RKO (cell line): ENCODE measurements at places on chromosomes 1 and 21.

GRCh38 chr21:39467746-39468145, 16.0 kb downstream of the SH3BGR start:
- DNase-seq = no peak

DNA sequence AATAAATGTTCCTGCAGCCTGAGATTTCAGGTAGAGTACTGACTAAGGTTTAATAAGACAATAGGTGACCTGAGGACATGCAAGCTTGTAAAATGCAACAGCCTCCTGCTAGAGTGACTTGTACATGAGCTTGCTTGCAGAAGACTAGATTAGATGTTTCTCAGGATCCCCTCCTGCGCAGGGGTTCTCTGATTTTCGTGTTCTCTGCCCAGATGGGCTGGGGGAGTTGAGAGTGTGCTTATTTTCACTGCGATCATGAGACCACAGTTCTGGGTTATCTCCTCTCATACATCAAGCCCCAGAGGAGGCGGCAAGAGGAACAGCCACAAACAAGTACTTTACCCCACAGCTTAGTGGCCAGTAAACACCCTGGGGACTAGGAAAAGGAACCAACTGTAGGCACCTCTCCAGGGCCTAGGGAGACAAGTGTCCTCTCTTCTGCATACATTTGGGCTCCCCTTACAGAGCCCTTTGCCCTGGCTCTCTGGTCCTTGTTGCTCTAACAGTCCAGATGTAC, 8.0 kb downstream of the TMEM81 start:
- no peak for DNase-seq

DNA sequence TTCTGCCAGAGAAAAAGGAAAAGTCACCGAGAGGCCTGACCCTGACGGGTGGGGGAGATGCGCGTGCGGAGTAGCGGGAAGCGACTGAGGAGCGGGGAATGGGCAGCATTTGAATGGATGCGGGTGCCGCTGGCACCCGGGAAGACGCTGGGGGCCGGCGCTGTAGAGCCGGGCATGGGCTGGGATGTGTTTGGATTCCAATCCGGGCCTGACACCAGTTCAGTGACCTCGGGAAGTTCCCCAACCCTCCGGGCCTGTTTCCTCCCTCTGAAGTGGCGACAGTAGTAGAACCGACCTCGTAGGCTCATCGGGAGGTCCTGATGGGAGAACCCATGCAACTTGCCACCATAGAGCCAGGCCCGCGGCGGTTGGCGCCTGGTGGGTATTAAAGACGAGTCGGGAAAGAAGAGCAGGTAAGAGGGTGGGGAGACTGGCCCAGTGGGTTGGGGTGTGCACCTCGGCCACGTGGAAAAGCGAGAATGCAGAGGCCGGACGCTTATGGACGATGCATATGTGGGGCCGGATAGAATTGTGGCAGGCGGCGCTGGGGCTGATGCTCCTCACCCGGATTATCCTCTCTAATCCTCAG, 642 bp upstream of the SLC16A1 start:
- no peak for DNase-seq

DNA sequence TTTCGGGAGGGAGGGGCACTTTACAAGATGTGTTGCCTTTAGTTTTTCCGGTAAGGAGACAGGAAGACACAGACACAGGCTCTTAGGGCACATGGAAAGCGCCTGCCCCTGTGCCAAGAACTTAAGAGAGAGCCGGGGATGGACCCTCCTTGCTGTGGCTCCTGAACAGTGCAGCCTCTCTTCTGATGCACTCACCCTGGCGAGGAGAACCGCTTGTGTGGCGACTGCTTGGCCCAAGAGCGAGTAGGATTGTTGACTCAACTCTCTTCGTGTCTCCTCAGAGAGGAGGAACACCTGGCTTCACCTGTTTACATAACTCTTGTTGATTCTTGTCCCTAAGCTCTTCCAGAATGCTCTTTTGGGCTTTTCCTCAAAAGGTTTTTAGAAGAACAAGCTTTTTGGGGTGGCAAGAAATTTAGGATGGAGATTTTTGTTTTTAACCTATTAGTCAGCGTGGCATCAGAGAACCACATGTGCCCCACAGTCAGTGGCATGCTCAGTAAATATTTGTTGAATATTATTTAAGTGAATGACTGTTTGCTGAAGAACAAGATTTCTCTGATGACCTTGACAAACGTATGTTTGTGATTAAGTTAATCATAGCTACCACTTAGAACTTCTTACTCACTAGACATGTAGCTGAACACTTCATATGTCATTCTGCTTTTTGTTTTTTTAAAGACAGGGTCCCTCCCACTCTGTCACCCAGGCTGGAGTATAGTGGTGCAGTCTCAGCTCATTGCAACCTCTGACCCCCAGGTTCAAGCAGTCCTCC, 60.6 kb downstream of the NFIA start:
- DNase-seq = no peak

- DNase-seq = no peak
Observed at GRCh38 chr1:225525377-225525776, 97.5 kb upstream of the LBR start.

- DNase-seq = no peak
Observed at GRCh38 chr1:4654764-4655673, 610 bp downstream of the AJAP1 start.

DNA sequence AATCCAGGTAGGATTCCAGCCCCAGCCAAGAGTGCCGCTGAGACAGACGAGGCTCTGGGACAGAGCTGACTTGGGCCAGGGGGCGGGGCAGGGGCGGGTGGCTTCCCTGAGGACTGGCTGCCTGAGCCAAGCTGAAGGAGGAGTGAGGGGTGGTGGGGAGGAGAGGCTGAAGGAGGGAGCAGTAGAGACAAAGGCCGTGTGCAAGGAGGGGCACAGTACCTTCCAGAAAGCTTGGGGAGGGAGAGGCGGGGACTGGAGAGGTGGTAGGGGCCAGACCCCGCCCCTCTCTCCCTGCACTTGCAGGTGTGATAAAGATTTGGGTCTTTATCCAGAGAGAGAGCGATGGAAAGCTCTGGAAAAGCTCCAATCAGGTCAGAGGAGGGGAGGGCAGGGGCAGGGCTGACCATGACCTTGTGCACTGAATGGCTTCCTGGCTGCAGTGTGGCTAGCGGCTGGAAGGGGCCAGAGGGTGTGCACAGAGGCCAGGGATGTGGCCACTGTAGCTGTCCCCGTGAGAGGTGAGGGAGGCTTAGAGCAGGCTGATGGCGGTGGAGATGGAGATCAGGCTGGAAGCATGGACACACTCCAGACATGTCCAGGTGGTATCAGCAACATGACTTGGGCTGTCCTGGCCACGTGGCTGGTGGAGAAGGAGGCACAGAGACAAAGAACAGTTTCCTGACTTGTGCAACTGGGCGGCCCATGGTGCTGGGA, 6.7 kb upstream of the EPHA8 start:
- no peak for DNase-seq

GRCh38 chr1:223645903-223646302, 19.6 kb downstream of the CAPN8 start:
- no peak for DNase-seq

DNA sequence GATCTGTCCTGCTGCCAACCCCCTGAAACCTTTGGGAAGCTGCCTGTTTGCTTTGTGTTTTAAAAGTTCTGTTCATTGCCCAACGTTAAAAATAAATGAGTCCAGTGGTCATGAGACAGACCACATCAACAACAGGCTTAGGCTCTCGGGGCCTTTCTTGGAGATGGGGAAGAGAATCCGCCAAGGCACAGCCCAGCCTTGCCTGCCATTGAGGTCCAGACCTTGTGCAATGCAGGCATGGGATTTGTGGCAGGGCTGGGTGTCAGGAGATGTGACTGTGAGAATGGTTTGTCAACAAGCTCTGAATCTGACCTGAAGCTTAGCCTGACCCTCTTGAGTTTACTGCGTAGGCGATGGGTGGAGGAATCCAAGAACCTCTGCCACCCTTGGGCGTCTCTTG, 4.2 kb downstream of the SPSB1 start:
- DNase-seq = no peak

DNA sequence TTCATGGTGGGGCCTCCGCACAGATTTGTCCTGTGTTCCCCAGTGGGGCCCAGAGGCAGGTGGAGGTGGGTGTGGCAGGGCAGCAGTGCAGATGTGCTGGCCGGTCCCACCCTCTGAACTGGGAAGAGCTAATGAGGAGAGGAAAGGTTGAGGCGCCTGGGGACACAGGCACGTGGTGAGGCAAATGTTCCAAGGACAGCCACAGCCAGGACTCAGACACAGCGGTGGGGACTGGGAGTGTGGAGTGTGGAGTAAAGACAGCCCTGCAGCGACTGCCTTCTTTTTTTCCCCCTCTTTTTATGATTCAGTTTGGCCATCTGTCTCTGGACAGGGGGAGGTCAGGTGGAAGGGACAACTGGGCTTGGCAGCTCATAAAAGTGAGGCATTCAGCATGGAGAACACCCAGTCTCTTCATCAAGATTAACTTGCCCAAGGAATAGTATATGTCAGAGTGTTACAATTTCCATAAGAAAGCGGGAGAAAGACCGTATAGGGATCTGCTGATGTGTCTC, 104.2 kb upstream of the GCLM start:
- DNase-seq = no peak

DNA sequence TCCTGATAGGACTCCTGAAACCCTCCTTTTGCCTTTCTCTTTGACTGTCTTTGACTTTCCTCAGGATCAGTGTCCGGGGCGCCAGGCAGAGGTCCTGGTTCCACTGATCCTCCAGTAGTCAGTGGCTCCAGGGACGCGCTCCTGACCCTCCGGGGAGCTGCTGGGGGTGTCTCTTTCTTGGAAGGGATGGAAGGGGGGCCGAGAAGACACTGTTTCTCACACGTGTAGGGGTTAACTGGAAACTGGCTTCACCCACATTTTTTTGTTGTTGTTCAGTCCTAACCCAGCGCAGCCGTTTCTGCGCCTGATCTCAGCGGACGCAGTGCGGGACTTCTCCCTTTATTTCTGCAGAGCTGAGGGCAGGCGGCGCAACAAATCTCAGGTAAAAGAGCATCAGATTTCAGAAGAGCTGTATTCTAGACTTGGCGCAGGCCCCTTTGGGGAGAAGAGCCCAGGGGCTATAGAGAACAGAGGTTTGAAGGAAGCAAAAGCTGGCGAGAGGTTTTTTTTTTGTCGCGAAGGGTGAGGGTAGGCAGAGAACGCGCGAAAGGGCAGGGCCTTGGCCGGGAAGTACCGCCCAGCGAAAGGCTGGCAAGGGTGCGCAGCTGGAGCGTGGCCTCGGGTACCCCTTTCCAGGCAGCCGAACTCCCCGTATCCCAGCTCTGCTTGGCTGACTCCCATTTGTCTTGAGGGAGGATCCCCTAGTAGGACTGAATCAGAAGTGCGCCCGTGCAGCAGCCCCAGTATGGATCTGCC, 4.3 kb upstream of the LHX9 start:
- DNase-seq = no peak

GRCh38 chr1:84972377-84972987, 24.4 kb downstream of the MCOLN2 start:
- DNase-seq = no peak

DNA sequence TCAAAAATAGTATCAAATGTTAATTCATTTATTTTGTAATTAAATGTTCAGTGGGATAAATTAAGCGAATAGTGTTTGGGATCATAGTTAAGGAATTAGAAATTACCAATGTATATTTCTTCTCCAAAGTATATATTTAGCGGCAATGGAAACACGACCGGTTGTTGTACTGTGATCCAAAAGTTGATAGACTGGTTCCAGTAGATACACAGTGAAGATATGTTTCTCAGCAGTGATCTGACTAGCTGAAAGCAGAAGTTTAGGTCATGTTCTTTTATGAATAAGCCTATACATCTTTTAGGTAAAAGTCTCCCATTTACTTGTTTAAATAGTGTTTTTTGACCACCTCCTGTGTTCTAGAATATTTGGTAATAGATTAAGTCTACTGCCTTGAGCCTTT, 8.8 kb downstream of the USP16 start:
- no peak for DNase-seq

DNA sequence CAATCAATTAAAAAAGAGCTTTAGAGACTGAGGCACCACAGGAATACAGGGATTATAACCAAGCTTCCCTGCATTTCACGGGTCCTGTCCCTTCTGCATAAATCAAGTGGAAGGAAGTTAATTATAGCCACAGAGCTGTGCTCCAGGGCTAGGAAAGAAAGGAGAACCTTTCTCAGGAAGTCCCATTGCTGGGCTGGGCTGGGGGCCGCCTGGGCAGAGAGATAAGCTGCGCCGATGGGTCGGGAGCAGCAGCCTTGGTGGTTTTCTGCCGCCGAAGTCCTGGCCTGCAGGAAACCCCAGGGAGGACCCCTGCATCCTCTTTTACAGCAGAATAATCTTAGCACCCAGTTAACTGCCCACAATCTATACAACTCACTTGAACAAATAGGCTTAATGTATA, 12.6 kb upstream of the CD34 start:
- no peak for DNase-seq

GRCh38 chr1:5220821-5221220, 566.4 kb downstream of the AJAP1 start:
- no peak for DNase-seq

GRCh38 chr1:31617916-31618746, 642 bp downstream of the HCRTR1 start:
- no peak for DNase-seq

- DNase-seq = no peak
Observed at GRCh38 chr1:205267306-205267902, 39.7 kb downstream of the TMCC2 start.

- DNase-seq = no peak
Observed at GRCh38 chr21:14046401-14046800, 164.4 kb downstream of the LIPI start.

GRCh38 chr1:152048416-152049009, 11.7 kb upstream of the S100A11 start:
- DNase-seq = peak; percentile 88

DNA sequence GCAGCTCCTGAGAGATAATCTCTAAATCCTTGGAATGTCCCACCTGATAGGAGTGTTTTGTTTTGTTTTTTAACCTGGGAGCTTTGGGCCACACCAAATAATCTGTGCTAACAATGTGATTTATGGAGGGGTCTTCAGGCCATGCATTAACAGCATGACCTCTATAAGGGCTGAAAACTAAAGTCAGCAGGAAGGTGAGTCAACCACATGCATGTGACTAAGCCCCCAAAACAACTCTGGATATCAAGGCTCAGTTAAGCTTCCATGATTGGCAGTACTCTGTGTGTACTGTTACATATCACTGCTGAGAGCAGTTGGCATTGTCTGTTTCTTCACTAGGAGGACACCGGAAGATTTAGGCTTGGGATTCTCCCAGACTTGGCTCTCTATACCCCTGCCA, 10.7 kb downstream of the AUNIP start:
- DNase-seq = peak; percentile 39

DNA sequence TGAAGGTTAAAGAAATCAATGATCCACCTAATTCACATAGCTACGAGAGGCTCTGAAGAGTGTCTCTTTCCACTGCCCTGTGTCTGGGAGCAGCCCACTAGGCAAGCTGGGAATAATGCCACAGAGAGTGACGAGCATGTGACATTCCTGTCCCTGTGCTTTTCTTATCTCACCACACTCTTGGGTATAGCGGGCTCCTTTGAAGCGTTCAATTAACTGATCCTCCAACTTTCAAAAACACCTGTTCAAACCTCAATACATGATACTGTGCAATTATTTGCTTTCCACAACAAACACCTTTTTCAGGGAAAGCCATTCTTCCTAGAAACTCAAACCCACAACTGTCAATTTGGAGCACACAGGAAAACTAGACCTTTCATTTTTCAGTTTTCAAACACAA, 43.4 kb downstream of the PLPP3 start:
- DNase-seq = no peak

- no peak for DNase-seq
Observed at GRCh38 chr1:17535300-17535936, 4.1 kb upstream of the ARHGEF10L start.
